ENCODE measurements at places on chromosomes 2 and 18.
A peak's percentile ranks its signal among the peaks of the same experiment; 100 is the strongest.

- DNase-seq = no peak
Measured at GRCh38 chr2:132772340-132772739, 102.3 kb upstream of the LYPD1 start.

DNA sequence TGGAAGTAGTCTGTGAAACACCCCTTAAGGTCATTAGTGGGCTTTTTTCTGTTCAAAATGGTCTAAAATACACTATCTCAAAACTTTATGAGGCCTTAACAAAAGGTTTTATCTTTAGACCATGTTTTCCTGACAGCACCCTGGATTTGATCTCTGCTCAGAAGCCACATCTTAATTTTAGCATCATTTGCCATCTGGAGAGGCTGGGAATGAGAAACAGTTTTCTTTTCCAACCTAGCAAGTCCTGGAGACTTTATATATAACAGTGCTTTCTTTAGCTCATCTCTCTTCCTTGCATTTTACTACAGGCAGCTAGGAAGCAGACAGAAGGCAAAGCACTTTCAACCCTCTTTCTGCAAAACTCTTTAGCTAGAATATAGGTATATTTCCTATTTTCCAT, 62.7 kb upstream of the CYTIP start:
- DNase-seq = no peak

- DNase-seq = no peak
Measured at GRCh38 chr2:235384624-235385023, 109.2 kb upstream of the AGAP1 start.

GRCh38 chr2:47028846-47029560, 113.4 kb upstream of the MCFD2 start:
- DNase-seq = no peak

GRCh38 chr2:45889620-45890370, 238.3 kb downstream of the PRKCE start:
- DNase-seq = no peak

- DNase-seq = peak; percentile 48
Measured at GRCh38 chr2:218284106-218284811, 8.0 kb downstream of the TMBIM1 start.

DNA sequence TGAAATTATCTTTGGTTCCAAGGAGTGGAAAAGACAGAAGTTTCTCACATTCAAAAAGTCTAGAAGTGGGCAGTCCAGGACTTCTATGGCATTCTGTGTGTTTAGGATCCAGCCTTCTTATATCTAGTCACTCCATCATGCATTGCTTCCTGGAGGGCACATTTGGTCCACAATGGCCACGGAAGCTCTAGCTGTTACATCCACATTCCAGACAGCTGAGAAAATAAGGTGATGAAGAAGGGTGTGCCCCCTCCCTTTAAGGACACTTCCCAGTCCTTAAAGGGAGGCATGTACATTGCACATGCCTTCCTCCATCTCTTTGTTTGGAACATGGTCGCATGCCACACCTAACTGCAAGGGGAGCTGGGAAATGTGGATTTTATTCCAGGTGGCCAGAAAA, 59.9 kb upstream of the BZW1 start:
- no peak for DNase-seq

GRCh38 chr2:223226264-223226663, 174.3 kb downstream of the KCNE4 start:
- DNase-seq = no peak

DNA sequence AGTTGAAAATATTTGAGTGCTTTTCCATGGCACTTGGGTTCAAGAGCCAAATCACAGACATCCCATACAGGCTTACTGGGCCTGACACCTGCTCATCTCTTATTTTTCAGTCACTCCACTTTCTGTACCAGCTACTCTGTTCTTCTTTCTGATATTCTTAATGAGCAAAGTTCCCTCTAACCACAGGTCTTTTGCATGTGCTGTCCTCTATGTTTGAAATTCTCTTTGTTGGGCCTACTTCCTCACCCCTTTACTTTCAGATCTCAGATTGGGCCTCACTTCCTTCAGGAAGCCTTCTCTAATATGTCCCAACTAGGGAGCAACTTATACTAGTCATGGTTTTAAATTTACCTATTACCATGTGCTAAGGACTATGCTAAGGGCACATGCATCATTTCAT, 81.8 kb upstream of the RBMS1 start:
- DNase-seq = no peak

GRCh38 chr18:79681484-79682387, 2.1 kb downstream of the CTDP1 start:
- no peak for DNase-seq

- no peak for DNase-seq
Measured at GRCh38 chr2:109582928-109583895, 30.6 kb downstream of the SEPTIN10 start.

- no peak for DNase-seq
Measured at GRCh38 chr2:162116352-162116751, 35.7 kb downstream of the GCG start.

- DNase-seq = no peak
Measured at GRCh38 chr2:122186761-122187222, 431.3 kb downstream of the TSN start.

GRCh38 chr2:24125956-24126355, 2.7 kb downstream of the FAM228B start:
- DNase-seq = no peak

DNA sequence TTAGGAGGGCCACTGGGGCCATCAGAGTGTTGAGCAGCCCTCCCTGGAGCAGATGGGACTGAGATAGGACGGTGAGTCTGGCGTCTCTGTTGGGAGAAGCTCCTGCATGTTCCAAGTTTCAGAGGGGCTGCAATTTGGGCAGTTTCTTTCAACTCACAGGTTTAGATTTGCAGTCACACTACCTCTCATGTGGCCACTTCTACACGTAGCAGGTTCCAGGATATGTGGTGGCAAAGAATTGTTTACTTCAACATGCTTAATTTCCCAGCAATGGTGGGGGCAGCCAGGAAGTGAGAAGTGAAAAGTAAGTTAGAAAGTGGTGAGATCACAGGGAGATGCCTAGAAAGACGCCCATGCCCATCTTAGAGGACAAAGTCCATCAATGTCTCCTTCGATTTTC, 9.3 kb downstream of the NCK2 start:
- DNase-seq = no peak

DNA sequence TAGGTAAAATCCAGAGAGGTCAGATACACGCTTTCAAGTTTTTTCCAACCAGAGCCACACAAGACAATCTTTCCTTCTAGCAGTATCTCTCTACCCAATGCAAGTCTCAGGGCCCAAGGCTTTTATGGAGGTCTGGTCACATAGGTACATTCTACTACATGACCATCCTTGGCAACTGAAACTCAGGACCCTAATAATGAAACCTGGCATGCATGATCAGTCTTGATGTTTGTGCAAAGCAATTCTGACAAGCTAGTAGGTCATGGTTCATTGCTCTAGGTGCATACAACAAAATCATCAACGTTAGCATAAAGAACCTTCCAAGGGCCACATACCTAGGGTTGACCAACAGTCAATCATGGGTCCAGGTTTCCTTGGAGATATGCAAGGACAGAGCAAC, 33.2 kb upstream of the CCDC88A start:
- no peak for DNase-seq

DNA sequence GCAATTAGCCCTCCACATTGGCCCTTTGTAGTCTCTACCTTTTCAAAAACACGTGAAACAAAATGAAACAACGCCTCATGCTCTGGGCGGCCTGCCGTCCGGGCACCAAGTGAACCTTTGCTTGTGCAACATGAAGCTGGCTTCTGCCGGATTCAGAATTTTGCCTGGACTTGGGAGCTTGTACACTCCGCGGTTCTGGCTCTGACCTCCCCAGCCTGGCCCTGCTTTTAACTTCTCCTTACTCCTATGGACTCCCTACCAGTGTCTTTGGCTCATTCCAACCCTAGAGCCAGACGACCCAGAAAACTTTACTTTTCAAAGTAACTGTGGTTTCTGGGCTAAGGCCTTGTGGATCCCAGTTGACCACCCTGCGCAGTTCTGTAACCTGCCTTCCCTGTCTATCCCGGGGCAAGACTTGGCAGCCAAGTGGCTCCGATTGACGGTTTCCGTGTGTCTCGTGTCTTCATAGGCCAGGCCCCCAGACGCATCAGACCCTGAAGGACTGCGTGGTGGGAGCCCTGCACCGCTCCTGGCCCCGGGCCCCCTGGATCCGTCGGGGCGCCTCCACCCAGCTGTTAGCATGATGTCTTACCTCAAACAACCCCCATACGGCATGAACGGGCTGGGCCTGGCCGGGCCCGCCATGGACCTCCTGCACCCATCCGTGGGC, 1.9 kb downstream of the OTX1 start:
- DNase-seq = no peak

- DNase-seq = no peak
Measured at GRCh38 chr2:120283649-120284048, 31.0 kb downstream of the RALB start.

DNA sequence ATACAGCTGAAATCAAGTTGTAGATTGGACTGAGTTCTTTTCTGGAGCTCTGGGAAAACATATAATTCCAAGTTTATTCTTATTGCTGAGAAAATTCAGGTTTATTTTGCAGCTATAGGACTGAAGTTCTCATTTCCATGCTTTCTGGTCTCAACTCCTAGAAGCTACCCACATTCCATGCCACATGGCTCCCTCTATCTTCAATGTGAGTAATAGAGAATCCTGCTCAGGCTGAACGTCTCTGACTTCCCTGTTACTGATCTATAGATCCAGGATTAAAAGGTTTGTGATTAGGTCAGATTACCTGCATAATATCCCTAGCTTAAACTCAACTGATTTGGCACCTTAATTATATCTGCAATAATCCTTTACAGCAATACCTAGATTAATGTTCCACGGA, 453.8 kb upstream of the MC4R start:
- no peak for DNase-seq

- DNase-seq = no peak
Measured at GRCh38 chr18:79644666-79645057, 34.9 kb upstream of the CTDP1 start.

DNA sequence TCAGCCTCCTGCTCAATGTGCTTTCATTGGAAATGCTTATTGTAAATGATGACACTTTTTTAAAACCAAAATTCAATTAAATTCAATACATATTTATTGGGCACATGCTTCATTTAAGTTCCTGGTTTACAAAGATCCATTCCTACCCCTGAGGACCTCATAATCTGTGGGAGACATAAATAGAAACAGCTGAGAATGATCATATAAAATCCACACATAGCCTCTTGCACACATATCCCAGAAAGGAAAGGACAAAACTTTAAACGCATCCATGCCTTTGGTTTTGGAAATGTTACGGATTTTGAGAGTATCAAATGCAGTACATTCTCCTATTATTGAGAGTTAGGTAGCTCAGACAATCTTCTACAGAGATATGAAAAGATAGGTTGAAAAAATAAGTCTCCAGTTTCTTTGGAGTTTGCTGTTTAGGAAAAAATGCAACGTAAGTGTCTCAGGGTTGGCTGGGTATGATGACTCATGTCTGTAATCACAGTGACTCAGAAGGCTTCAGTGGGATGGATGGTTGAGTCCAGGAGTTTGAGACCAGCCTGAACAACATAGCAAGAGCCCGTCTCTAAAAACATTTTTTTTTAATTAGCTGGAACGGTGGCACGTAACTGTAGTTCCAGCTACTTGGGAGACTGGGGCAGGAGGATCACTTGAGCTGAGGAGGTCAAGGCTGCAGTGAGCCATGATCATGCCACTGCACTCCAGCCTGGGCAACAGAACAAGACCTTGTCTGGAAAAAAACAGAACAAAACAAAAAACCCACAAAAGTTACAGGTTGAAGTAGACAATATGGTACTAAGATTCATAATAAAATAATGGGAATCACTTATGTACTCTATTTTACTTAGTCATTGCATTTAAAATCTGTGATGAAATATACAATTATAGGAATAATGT, 3.9 kb upstream of the PRELID3A start:
- DNase-seq = no peak

- no peak for DNase-seq
Measured at GRCh38 chr18:9724797-9725585, 16.9 kb downstream of the RAB31 start.

GRCh38 chr2:105929516-105929915, 184.8 kb downstream of the NCK2 start:
- DNase-seq = no peak

DNA sequence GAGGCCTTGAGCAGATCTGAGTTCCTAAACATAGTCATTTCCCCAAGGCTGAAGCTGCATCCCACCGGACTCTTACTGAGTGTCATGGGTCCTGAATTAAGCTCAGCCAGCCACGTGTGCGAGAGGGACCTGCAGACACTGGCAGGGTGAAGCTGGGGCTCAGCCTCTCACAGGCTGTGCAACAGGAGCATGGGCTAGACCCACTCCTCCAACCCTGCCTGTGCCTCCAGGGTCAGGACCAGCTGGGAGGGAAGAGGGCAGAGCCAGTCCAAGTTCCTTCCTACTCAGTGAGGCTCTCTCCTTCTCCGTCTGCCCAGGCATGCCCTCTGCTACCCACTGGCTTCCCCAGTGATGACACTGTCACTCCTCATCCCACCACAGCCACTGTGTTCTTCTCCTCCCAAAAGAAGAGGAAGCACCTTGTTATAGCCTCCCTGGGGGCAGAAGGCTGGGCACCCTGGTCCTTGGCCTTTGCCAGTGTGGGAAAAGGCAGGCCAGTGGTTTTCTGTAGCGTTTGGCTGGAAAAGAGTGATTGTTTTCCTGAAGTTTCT, 78.9 kb downstream of the KCNF1 start:
- no peak for DNase-seq

DNA sequence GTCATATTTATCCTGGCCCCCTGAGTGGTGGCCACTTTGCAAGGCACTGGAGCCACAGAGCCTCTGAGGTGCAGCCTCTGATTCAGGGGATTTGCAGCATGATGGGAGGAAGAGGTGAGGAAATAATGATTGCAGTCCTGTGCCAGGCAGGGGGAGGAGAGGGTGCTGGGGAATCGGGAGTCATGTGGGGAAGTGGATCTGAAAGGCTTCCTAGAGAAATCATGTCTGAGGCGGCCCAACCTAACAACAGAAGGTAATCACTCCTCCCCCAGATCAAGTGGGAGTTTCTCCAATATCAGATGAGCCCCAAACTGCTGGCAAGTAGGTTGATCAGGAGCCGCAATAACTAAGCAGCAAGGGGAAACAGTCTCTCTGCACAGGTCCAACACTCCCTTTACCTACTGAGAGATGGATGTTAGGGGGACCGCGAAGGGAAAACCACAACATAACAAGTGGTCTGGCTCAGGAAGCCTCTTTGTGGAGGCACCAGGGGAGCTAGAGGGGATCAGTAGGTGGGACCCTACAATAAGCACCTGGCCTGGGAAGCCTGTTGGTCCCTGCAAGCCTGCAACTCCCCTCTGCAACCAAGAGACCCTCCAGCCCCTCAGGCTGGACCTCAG, 71.8 kb upstream of the NPAS2 start:
- no peak for DNase-seq
